ENCODE measurements at places on chromosomes 5 and 9.

GRCh38 chr9:89428901-89429890 is 68.7 kb downstream of the SEMA4D start:
- peak; percentile 65 for DNase-seq

DNA sequence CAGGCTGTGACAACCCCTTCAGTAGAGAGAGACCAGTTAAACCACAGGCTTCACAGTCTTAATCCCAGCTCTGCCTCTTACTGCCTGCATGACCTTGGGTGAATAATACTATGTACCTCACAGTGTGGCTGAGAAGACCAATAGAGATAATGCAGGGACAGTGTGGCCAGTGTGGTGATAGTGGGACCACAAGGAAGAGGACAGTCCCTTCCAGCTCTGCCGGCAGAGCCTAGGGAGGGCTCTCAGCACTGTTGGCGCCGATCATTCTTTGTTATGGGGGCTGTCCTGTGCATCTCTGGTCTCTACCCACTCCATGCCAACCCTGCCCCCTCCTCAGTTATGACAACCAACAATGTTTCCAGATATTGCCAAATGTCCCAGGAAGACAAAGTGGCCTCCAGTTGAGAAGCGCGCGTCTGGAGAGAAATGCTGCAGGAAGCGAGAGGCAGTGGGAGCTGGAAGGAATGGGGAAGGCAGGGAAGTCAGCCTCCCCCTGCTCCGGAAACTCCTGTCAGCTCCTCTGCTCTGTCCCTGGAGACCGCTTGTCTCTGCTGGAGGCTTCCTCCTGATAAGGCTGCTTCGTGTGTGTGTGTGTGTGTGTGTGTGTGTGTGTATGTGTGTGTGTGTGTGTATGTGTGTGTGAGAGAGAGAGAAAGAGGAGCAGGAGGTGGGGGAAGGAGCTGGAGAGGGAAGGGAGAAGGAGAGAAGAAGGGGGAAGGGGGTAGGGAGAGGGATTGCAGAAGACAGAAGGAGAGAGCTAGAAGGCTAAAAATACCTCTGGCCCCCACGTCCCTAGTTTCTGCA is 31.8 kb upstream of the FABP6 start:
- DNase-seq: no peak

DNA sequence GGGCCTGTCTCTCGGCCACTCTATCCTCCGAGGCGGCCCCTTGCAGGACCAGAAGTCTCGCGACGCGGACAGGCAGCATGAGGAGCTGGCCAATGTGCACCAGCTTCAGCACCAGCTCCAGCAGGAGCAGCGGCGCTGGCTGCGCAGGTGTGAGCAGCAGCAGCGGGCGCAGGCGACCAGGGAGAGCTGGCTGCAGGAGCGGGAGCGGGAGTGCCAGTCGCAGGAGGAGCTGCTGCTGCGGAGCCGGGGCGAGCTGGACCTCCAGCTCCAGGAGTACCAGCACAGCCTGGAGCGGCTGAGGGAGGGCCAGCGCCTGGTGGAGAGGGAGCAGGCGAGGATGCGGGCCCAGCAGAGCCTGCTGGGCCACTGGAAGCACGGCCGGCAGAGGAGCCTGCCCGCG is 283.5 kb downstream of the ARHGEF28 start:
- DNase-seq: no peak

GRCh38 chr5:56815658-56816545 is 553 bp downstream of the MAP3K1 start:
- peak; percentile 60 for DNase-seq

DNA sequence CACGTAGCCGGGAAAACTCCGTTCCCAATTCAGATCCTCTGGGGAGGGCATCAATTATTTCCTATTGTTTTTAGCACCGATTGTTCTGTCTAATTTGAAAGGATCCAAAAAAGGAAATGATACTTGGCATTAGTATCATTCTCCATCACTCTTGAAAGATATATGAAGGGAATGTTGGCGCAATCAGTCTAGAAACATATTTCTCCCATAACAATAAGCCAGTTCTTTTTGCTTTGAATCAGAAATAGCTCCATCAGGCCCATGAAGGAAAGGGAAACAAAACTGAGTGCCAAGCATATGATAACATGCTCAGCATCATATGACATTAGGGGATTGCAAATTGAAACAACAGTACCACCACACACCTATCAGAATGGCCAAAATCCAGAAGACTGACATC is 39.8 kb downstream of the SRD5A1 start:
- DNase-seq: no peak

- no peak for DNase-seq
Observed at GRCh38 chr5:15286650-15287049, 213.3 kb upstream of the FBXL7 start.

DNA sequence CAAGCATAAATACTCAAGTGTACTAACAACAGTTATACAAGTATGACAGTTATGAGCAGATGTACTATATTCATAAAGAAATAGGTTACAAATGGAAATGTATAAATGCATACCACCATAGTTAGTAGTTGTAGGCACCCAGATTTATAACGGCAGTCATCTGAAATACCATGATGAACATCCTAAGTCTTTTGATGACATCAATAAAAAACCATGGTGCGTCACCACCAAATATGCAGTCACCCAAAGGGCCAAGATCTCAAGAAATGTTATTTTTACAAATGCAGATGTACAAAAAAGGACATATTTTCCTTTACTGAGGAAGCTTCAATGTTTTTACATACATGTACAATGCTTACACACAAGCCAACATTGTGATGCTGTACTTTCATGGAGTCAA is 70.8 kb upstream of the XPA start:
- DNase-seq: no peak

DNA sequence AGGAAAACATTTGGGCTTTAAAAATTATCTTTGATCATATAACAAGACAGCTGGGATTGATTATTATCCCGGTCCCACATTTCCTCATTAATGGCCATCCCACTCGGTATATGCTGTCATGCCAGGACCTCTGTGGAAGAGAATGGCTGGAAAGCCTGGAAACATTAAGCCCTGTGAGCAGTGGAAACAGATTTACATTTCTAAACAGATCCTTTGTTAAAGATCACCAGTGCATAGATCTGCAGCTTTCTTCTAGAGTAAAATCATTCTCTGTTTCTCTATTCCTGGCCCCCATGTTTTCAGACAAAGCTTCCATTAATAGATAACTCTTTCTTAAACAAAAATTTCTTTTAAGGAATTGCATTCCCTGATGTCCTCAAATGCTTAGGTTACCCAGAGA is 152.2 kb downstream of the CAVIN4 start:
- no peak for DNase-seq

DNA sequence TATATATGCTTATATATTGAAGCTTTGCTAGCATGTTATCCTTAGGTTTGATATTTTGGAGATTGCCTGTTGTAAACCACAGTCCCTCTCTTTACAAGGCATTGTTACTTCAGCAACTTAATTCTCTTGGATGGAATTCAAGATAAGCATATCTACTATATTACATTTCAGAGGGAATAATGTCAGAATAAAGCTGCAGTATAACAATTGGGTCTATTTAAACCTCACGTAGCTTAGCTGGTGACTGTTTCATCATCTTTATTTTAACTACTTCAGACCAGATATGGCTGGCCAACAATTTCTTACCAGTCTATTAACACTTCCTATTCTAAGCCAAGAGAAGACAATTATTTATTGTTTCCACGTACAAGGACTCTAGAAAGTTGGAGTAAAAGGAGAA is 27.1 kb downstream of the ZCCHC10 start:
- no peak for DNase-seq

- no peak for DNase-seq
Observed at GRCh38 chr5:95822043-95822541, 434 bp downstream of the GLRX start.

GRCh38 chr5:79484731-79485130 is 29.2 kb downstream of the HOMER1 start:
- DNase-seq: no peak

GRCh38 chr5:71658916-71659662 is 60.0 kb upstream of the CARTPT start:
- DNase-seq: no peak

DNA sequence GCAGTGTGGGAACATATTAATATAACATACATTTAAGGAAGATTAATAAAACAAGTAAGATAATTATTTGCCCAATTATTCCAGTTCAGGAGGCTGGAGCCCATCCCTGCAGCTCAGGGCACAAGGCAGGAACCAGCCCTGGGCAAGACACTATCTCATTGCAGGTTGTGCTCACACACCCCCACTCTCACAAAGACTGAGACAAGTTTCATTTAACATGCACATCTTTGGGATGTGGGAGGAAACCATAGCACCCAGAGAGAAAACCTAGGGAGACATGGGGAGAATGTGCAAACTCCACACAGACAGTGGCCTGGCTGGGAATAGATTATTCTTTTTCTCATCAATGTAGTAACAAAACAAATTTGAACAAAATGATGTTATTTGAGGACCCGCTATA is 279.1 kb downstream of the MCTP1 start:
- no peak for DNase-seq

- DNase-seq: no peak
Observed at GRCh38 chr9:83060556-83060955, 2.4 kb downstream of the RASEF start.

- no peak for DNase-seq
Observed at GRCh38 chr9:95854386-95855020, 21.0 kb upstream of the ERCC6L2 start.

GRCh38 chr5:111183064-111183463 is 41.1 kb upstream of the CAMK4 start:
- no peak for DNase-seq

GRCh38 chr9:69502671-69503301 is 169.4 kb downstream of the APBA1 start:
- DNase-seq: no peak

GRCh38 chr9:34079181-34079580 is 30.5 kb upstream of the UBAP2 start:
- no peak for DNase-seq

DNA sequence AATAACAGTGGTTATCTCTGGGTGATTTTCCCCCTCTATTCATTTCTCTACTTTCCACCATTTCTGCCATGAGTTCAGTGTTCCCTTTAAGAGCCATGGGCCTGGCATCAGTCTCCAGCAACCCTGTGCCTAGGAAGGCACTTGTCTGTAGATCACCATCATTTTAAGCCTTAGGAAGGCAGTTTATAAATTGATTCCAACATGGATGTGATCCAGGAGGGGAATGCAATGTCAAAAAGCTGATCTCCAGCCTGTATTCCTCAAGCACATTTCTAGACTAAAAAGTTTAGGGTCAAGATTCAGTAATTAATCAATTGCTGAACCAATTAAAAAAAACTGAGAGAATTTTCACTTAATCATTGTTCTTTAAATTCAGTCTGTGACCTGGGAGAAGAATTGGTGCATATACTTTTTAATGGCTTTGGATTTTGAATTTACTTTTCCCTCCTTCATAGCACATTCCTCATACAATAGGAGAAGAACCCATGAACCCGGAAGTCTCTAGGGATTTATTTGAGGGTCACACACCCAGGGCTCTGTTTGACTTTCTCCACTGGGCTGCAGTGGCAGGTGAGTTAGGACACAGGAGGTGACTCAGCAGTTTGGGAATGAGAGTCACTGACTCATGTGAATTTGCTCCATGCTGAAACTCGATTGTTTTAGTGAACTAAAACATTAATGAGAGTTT is 6.1 kb upstream of the ERMP1 start:
- DNase-seq: no peak

DNA sequence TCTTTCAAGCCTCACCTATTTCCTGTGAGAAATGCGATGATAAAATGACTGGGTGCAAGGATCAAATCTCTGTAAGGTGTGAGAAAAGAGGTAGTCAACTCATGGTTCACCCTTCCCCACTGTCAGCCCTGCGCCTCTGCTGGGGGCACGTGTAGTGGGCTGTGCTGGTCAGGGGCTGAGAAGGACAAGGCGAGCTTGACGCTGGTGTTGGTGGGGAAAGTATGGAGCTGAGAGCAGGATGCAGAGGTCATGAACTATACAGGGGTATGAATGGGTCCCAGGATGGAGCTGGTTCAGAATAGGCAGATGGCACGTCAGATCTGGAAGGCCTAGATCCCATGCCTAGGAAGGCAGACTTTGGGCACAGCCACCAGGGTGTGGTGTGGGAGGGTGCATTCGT is 20.6 kb downstream of the PITX1 start:
- no peak for DNase-seq

GRCh38 chr9:504921-505740 is 290.5 kb downstream of the DOCK8 start:
- peak; percentile 18 for DNase-seq

DNA sequence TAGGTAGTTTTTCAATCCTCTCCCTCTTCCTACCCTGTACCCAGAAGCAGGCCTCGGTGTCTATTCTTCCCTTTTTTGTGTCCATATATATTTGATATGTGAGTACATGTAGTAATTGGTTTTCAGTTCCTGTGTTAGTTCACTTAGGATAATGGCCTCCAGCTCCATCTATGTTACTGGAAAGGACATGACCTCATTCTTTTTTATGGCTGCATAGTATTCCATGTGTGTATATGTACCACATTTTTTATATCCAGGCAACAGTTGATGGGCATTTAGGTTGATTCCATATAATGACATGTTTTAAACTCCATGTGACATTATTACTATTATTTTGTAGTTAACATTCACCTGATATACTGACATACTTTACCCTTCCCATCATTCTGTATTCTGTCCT is 49.1 kb downstream of the CAVIN4 start:
- DNase-seq: no peak

Data from activated T-cell treated with anti-CD3 and anti-CD28 coated beads, Interleukin-2, amount 50 U/mL, for 1 hour (primary cell).